Endodermal cell (in vitro differentiated cells): ENCODE measurements at places on chromosomes 7 and 10. TPM values are rescaled to one million over a fixed set of nuclear protein-coding genes. Genes with fewer than 3 reads are reported as not detected.

- peaks cover 24% of the 10 kb centered on the region for H3K27me3 ChIP-seq
- no peaks in the 10 kb centered on the region for H3K4me1 ChIP-seq
- H3K4me3 ChIP-seq: no peak overlapping the region
- H3K27ac ChIP-seq: no peak overlapping the region
- DNase-seq: no peak
- H3K36me3 ChIP-seq: no peaks in the 10 kb centered on the region
Measured at GRCh38 chr7:127337581-127337980, 54.9 kb downstream of the ZNF800 start.

DNA sequence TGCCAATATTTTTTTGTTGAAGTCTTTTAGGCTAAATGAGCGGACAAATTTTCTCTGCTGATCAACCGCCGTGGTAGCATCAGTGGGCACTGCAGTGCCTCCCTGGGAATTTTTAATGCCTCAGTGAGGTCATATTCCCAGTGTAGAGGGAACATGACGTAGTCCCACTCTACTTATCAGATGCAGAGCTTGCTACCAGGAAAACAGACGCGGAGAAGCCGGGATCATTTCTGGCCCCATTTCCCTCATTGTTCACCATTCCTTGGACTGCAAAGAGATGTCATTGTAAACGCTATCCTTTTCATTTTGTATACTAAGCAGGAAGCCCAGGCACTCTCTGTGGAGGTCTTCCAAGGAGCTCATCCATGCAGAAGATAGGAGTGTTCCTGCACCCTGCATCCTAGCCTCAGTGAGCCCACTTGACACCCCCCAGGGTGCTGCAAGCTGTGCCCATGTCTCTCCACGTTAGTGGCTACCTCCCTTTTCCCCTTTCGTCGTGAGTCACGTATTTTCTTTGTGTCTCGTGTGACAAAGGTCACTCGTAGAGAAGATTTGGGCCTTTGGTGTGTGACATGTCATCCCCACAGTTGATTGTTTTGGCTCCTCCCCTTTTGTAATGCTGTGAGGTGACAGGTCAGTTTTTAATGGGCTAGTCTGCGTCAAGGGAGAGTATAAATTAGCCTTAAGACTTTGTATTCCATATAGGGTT, 145.5 kb downstream of the TCF7L2 start:
- H3K4me3 ChIP-seq: no peak overlapping the region
- peak; percentile 39 for DNase-seq
- no peaks in the 10 kb centered on the region for H3K27me3 ChIP-seq

DNA sequence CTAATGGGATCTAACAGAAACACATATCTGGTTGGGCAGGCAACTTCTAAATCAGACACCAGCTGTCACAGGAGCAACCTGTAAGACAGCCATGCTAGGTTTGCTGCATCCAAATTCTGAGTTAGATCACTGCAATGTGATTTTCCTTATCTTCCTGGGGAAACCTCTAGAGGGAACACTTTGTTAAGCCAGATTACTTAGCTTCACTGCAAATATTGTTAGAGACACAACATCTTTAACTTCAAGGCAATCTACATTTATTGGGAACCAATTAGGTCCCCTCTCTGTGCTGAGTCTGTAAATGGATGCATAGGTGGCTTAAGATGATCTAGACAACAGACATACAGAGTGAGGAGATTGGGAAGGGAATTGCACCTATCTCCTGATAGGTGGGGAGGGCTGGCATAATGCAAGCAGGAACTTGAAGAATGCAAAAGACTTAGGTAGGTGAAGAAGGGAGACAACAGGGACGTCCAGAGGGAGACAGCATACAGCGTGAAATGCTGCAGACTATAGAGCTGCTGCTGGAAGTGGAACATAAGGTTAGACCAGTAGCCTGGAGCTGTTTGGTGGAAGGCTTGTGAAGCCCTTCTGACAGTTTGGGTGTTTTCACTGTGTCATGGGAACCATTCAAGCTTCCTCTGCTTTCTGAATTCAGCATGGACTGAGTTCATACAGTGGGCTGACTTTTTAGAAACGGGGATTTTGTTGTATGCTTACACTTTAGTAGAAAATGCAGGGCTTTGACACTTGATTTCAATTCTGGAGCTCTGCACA, 109.8 kb upstream of the ELMO1 start:
- no peak overlapping the region for H3K27ac ChIP-seq
- no peak for DNase-seq
- H3K27me3 ChIP-seq: no peaks in the 10 kb centered on the region
- no peaks in the 10 kb centered on the region for H3K36me3 ChIP-seq

DNA sequence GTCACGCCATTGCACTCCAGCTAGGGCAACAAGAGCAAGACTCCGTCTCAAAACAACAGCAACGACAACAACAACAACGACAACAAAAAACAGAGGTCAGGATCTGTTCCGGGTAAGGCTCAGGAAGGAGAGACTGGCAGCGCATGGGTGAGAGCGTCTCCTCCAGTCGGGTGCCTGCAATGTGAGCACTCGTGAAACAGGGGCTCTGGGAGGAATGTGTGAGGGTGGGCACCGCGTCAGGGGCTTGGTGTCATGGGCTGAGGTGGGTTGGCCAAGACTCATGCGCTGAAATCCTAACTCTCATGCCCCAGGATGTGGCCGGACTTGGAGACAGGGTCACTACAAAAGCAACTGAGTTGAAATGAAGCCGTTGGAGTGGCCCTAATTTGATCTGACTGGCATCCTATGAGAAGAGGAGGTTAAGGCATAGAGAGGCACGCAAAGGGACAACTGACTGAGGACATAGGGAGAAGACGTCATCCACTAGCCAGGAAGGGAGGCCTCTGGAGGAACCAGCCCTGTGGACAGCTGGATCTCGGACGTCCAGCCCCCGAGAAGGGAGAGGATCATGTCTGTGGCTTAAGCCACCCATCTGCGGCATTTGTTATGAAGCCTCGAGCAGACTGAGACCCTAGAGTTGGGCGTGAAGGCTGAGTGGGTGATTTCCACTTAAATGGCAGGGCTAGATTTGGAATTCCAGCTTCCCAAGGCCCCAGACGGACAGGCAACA, 241.5 kb upstream of the PITRM1 start:
- no peaks in the 10 kb centered on the region for H3K27me3 ChIP-seq
- H3K36me3 ChIP-seq: no peaks in the 10 kb centered on the region
- H3K4me1 ChIP-seq: peaks cover 6% of the 10 kb centered on the region
- no peak overlapping the region for H3K4me3 ChIP-seq

GRCh38 chr10:113053091-113053490, 103.0 kb downstream of the TCF7L2 start:
- peaks cover 44% of the 10 kb centered on the region for H3K36me3 ChIP-seq
- H3K27ac ChIP-seq: no peak overlapping the region
- peak; percentile 80 for DNase-seq
- H3K4me3 ChIP-seq: no peak overlapping the region

Gene IL2RA
- not detected in 3 replicates for total RNA-seq

Gene C10orf95
- 0.40 to 0.93 TPM (median 0.61 TPM) in 3 replicates for total RNA-seq
